ENCODE measurements at places on chromosomes 1 and 21. TPM values are rescaled to one million over a fixed set of nuclear protein-coding genes. Genes with fewer than 3 reads are reported as not detected.

Gene OR14I1
- not detected for total RNA-seq

DNA sequence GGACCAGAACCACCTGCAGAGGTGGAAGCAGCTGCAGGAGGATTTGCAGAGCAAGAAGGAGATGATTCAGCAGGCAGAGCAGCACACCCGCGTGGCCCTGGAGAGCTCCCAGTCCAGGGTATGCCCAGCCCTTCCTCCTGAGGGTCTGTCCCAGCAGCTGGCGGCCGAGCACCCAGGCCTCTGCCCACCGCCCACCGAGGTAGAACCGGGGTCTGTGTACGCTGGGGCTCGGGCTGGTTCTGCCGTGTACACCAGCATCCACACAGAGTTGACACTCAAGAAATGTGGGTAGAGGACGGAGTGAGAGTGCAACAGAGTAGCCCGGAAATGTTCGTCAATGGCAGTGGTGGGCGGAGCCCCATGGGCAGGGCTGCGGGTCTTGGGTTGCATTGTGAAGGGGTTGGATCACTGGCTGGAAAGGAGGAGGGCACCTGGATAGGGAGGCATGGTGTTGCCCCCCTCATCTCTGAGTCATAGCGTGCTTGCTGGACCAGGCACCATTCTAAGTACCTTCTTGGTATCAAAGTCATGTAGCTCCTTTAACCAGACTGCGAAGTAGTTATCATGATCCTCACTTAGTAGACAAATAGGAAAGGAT lies 5.1 kb upstream of the SMIM1 start:
- no peak for DNase-seq

GRCh38 chr1:174497478-174497877 lies 49.7 kb downstream of the GPR52 start:
- DNase-seq: no peak

Gene LCE1E
- not detected for total RNA-seq

DNA sequence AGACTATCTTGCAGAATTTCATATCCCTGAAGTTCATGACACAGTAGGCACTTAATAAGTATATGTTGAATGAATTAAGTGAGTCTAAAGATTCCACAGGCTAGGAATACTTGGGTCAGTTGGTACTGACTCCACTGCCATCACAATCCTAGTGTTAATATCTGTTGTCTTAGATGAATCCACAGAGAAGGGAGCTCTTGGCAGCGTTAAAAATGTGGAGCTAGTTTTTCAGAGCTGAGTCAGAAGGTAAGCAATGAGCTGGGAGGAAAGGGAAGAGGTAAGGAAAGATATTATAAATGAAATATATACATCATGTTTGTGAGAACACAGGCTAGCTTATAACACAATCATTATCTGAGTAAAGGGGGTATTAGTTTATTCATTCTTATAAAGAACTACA lies 21.8 kb upstream of the GORAB start:
- DNase-seq: no peak

Measured in ascending aorta (tissue), 2 donors.